ENCODE measurements at places on chromosomes 16 and 17. TPM values are rescaled to one million over a fixed set of nuclear protein-coding genes. Genes with fewer than 3 reads are reported as not detected.

DNA sequence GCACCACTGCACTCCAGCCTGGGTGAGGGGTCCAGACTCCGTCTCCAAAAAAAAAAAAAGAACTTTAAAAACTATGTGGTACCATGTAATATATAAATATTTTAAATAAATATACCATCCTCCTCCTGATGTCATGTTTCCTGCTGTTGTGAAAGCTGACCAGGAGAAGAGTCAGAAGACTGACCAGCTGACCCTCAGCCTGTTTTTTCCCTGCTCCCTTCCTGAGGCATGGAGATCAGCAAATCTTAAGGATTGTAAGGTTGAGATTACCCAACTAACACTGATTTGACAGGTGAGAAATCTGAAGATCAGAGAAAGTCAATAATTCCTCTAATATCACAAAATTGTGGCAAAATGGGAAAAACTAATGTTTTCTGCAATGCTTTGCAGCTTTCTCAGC, 18.1 kb downstream of the NCOR1 start:
- no peak for DNase-seq

DNA sequence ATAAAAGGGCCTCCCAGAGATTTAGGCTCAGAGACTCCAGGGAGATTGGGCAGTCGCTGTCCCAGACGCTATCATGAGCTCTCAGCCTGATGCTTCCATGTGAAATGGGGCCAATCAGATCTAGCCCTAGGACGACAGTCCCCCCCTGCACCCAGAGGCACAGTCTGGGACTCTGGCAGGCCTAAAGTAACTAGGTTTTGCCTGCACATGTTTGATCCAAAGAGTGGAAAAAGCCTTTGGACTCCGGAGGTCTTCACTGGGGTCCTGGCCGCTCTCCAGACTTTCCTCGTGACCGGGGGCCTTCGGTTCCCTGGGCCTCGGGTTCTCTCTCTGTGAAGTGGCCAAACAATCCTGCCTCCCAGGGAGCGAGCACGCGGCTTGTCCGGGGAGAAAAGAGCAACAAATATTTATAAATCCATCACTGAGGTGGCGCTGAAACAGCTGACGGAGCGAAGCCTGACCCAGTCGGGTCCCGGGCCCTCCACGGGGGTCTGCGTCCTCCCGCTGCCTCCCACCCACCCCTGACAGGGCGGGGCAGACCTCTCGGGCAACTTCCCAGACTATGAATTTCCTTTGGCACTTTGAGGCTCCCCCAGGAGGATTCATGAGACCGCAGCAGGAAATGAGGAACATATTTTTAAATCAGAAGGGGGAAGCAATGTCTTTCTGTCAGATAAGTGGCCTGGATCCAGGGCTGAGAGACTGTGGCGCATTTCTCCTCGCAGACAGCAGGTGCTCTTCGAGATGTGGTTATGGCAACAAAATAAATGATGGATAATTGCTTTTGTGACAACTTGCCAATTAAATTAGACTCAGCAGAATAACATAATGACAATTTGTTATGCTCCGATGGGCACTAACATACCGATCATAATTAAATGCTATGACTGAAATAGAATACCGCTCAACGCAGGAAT, 38.9 kb downstream of the MRPS23 start:
- DNase-seq = no peak

DNA sequence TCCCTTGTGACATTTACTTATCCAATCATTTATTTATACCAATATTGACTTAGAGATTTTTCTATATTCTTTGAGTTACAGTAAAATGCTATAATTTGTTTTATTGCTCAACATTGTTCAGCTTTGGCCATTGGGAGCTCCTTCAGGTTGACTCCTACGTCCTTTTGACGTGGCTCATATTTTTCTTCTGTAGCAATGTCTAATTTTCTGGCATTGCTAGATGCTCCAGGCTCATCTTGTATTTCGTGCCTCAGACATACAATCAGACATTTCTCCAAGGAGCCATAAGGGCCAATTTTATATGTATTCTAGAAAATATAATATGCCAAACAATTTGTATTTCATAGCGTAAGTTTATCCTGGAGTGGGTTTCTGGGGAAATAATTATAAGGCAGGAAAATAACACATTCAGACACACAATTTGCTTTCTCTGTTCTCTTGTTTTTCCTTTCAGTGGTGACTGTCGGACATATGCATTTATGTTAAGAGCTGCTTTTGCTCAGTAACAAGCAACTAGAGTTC, 355.1 kb upstream of the MON1B start:
- no peak for DNase-seq

- DNase-seq = peak; percentile 82
These were observed 26.4 kb downstream of the KIFC3 start for GRCh38 chr16:57775661-57776469.

DNA sequence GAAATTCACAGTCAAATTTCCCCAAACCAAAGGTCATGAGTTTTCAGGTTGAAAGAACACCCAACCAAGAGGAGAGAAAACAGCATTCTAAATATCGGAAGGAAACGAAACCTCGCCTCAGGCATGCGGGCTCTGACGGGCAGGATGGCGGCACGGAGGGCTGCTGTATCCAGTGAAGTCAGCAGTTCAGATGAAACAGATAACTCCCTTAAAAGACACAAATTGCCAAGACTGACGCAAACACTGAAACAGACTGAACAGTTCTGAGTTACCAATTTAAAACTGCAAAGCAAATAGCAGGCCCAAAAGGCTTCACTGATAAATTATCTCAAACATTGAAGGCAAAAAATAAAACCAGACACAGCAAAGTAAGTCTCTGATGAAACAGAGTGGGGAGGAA, 20.6 kb upstream of the CDH15 start:
- no peak for DNase-seq

The MYCBPAP gene
- total RNA-seq = 0.72 TPM
